IPS-NIHi11 (cell line): ENCODE measurements at places on chromosomes 5 and 9.

DNA sequence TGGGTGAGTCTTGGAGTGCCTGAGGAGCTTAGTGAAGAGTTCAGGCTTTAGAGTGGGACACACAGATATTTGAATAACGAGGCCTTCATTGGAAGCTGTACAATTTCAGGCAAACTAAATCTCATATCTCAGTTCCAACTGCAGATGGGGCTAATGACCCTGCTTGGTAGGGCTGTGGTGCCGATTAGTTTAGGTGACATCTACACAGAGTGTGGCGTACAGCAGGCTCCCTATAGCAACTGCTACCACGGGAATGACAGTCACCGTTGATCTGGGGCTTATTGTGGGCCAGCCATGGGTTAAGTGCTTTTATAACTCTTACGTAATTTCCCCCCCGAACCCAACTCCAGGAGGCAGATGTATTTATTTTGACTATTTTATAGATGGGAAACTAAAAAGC is 70.8 kb downstream of the FAT2 start:
- DNase-seq: no peak

DNA sequence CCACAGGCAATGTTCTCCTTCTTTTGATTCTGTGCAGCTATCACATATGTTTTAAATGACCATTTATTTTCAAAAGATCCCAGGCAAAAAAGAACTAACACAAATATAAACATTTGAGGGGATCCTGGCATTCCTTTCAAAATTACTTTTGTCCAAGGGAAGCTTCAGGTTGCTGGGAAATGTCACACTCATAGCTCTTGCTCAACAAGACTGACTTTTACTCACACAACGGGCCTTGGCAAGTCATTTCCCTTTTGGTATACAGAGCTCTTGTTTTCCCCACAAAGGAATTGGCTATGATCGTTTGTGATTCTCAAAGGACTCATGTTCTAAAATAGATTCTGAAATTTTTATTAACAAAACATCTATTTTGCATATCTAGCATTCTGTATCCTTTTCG is 4.5 kb upstream of the PALM2AKAP2 start:
- DNase-seq: no peak

- DNase-seq: no peak
These were observed 149.9 kb upstream of the PRR16 start for GRCh38 chr5:120314191-120314590.

DNA sequence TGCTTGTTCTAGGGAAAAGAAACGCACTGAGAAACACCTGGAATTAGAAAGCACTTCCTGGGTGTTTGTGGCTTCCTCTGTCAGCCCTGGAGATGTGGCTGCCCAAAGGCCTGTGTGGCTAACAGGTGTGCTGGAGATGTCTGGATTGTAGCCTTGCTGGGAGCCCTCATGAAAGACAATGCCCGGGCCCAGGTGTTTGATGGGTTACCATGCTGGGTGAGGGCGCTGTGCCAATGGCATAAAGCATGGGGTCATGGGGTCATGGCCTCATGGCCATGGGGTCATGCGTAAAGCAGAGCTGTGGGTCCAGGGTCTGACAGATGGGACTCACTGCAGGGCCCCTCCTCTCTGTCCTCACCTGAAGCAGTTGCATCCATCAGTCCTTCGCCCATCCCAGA is 21.6 kb downstream of the ANKRD33B start:
- DNase-seq: no peak

DNA sequence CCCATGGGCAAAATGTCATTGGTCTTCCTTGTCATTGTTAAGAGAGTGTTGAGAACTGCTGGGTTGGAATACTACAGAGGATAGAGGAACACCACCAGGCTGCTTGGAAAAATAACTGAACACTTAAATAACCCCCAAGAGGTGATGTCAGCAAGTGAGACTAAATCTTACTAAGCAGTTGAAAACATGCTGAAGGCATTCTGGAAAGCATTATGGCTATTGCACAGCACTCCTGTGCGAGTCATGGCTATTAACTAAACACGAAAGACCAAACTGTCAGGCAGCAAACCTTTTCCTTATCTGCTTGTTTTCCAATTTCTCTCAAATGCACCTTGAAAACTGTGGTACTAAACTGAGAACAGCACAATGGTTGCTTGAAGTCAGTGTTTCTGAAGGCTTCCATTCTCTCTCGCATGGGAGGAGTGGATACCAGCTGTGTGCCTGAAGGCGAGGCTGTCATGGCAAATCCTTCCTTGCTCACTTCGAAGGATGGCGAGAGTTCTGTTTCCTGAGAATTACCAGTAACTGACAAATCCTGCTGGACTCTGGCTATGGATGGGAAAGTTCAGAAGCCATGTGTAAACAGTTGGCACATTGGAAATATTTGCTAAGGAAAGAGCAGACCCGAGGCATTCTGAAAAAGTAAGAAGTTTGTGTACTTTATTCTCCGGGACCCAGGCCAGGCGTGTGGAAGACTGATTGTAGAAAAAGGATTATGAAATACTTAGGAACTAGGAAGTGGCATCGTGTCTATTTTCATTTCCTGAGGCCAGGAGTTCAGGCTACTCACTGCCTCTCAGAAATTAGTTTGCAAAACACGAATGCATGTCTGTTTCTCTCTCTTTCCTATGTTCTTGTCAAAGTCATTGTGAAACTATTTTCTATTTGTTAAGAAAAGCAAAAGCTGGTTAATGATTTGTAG is 182.1 kb downstream of the DMRT2 start:
- DNase-seq: no peak

DNA sequence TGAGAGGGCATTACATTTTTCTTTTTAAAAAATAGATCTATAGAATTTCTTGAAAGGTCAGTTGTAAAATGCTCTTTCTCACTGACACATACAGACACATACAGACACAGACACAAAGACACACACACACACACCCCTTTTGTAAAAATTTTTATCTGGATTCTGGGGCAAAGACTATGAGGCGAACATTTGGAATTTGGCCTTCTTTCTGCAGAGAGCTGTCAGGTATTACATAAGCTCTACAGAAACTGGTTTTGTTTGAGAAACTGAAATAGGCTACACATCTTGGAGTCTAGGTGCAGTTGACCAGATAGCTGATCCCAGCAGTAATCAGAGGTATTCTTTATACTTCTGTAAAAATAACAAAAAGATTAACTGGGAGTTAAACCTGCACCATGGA is 315.9 kb upstream of the RPS23 start:
- DNase-seq: no peak
